ENCODE measurements at places on chromosomes 1 and 21. TPM values are rescaled to one million over a fixed set of nuclear protein-coding genes. Genes with fewer than 3 reads are reported as not detected.

DNA sequence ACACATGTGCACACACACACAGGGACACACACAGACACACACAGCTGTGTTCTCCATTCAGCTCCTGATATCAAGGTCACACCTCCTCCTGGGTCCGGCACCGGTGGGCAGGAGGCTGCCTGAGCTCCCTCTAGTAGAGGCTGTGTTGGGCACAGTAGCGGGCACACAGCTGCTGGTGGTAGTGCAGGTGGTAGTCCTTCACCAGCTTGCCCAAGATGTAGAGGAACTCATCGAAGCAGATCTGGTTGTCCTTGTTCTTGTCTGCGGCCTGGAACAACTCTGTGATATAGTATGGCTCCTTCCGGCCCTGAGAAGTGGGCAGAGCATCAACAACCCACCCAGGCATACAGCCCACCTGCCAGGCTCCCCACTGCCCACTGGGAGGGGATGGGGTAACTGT, 5.6 kb upstream of the S100A8 start:
- H3K4me1 ChIP-seq: no peaks in the 10 kb centered on the region
- no peak overlapping the region for H3K27ac ChIP-seq
- no peaks in the 10 kb centered on the region for H3K36me3 ChIP-seq
- DNase-seq: no peak
- no peak overlapping the region for H3K4me3 ChIP-seq
- no peaks in the 10 kb centered on the region for H3K27me3 ChIP-seq

DNA sequence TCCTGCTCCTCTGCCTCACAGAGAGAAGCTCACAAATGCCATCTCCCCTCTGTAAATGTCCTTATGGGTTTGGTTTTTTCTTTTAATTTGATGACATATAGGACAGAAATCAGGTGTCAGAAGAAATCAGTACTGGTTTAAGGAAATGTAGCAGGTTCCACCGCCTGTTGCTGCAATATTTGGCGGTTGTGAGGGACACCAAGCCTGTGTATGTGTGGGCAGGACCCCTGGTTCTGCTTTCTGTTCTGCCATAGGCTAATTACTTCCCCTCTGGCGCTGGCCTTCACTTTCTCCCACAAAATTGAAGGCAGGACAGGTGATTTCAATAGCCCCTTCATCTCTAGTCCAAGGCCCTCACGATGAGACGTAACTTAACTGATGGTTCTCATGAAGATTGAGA, 69.2 kb downstream of the PRDM2 start:
- H3K36me3 ChIP-seq: peaks cover 16% of the 10 kb centered on the region
- no peaks in the 10 kb centered on the region for H3K27me3 ChIP-seq
- no peak for DNase-seq
- H3K4me1 ChIP-seq: peaks cover 8% of the 10 kb centered on the region

DNA sequence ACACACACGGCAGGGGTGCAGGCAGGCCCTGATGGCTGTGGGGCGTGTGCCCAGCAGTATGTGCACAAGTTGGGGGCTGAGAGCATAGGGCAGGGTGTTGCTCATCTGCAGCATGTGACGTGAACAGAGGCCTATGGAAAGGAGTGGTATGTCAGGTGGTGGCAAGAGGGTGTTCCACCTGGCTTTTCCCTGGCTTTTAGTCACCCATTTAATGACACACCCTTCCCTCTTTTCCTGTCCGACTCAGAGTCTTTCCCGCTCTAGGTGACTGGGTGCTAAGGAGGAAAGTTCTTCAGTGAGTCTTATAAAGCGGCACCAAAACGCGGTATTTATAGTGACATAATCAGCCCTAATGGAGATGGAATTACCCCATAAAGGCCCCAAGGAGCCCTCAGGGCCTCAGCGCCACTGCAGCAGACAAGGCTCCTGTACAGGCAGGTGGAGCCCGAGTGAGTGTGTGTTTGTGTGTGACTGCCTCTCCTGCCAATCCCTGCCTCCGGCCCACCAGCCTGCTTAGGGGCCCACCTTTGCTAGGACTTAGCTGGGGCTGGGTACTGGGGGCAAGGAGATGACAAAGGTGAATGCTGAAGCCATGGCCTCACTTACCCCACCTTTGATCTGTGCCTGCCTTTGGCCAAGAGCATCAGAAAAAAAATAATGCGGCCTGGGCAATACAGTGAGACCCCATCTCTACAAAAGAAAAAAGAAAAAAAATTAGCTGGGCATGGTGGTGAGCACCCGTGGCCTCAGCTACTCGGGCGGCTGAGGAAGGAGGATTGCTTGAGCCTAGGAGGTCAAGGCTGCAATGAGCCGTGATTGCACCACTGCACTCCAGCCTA, 3.3 kb upstream of the EPHA2 start:
- DNase-seq: no peak
- H3K4me3 ChIP-seq: no peak overlapping the region
- peaks cover 14% of the 10 kb centered on the region for H3K4me1 ChIP-seq
- no peaks in the 10 kb centered on the region for H3K36me3 ChIP-seq

DNA sequence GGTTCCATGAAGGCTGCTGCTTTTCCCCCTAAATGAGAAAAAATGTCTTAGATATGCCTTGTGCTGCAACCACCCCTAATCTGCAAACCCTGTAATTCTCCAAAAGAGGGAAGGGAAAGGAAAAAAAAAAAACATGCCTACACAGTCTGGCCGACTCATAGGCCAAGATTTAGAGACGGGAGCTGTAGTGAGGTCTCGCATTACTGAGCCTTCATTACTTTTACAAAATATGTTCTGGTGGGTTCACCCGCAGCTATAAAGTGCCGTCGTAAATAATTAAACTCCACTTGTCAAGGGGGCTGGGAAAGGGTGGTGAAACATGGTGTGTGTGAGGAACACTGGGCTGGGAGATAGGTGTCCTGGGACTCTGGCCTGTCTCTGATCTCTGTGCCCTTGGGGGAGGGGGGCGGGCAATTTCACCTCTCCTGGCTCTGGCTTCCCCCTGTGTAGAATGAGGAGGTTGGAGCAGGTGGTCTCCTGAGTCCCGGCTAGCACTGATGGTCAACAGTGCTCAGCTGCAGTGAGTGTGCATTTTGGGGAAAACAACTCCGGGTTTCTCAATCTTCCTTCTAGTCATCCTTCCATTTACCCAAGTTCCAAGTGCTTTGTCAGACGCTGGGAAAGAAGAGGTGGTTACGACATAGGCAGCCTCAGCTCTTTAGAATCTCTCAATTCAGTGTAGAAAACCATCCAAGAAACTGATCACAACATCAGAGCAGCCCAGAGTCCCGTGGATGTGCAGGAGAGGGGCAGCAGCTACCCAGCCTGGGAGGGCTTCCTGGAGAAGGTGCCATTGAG, 82.3 kb downstream of the ACTL8 start:
- peaks cover 5% of the 10 kb centered on the region for H3K4me1 ChIP-seq
- H3K36me3 ChIP-seq: no peaks in the 10 kb centered on the region
- no peak for DNase-seq

DNA sequence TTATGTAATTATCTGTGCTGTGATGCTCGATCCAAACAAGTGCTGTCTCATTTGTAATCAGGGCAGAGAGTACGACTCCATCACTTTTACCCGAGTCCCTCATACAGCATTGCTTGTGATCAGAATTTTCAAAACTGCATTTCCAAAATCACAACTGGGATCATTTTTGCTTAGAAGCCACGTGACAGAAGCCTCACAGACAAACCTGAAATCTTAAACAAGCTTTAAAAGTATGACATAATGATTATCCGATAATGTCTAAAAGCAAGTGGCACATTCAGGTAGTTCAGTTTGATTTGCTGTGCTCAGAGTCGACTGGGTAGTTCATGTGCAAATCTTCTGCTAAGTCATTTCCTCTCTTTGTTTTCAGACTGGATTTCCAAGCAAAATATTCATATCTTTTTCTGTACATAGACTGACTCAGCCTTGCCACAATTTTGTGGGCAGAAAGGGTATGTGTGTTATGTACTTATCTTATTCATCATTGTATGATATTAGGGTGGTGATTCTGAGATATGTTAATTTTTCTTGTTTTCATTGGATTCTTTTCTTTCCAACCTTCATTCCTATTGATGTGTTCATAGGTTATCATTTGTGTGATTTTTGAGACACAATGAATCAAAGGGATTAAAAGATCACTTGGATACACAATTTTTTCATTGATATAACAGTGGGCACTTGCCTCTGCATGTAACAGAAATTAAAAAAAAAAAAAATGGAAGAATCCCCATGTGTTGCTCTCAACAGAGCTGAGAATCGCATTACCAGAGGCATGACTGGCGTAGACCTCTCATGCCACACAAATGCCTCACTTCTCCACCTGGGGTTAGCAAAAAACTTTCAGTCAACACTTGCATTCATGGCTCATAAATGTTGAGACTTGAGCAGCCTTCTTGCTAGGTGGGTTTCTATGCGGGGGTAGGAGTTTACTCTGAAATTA, 355.7 kb downstream of the LTN1 start:
- no peak overlapping the region for H3K27ac ChIP-seq
- H3K4me3 ChIP-seq: no peak overlapping the region
- no peaks in the 10 kb centered on the region for H3K4me1 ChIP-seq
- DNase-seq: no peak

DNA sequence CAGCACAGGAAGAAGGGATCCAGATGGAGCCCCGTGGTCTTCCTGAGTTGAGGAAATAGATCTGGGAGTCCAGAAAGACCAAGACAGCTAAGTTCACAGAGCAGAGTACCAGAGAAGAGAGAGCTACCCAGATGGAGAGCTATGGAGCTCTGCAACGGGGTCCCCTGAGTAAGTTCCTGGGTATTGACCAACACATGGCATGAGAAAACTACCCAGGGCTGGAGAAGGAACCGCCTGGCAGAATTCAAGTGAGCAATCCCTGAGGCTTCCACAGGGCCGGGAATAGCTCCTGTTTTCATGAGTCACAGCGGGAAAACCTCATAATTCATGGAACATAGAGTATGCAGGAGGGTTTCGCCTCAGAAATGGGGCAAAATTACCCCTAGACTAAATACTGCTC, 19.7 kb downstream of the STPG1 start:
- no peak for DNase-seq
- H3K36me3 ChIP-seq: no peaks in the 10 kb centered on the region
- no peak overlapping the region for H3K4me3 ChIP-seq
- H3K27ac ChIP-seq: no peak overlapping the region

GRCh38 chr1:236608930-236609726, 4.8 kb upstream of the HEATR1 start:
- H3K36me3 ChIP-seq: no peaks in the 10 kb centered on the region
- no peaks in the 10 kb centered on the region for H3K4me1 ChIP-seq
- H3K27me3 ChIP-seq: no peaks in the 10 kb centered on the region
- no peak overlapping the region for H3K4me3 ChIP-seq
- H3K27ac ChIP-seq: no peak overlapping the region

GRCh38 chr1:192488058-192488457, 87.5 kb upstream of the RGS1 start:
- DNase-seq: no peak
- no peaks in the 10 kb centered on the region for H3K4me1 ChIP-seq
- H3K27ac ChIP-seq: no peak overlapping the region
- no peaks in the 10 kb centered on the region for H3K36me3 ChIP-seq

The ABCA4 gene
- total RNA-seq: 1.7 TPM

DNA sequence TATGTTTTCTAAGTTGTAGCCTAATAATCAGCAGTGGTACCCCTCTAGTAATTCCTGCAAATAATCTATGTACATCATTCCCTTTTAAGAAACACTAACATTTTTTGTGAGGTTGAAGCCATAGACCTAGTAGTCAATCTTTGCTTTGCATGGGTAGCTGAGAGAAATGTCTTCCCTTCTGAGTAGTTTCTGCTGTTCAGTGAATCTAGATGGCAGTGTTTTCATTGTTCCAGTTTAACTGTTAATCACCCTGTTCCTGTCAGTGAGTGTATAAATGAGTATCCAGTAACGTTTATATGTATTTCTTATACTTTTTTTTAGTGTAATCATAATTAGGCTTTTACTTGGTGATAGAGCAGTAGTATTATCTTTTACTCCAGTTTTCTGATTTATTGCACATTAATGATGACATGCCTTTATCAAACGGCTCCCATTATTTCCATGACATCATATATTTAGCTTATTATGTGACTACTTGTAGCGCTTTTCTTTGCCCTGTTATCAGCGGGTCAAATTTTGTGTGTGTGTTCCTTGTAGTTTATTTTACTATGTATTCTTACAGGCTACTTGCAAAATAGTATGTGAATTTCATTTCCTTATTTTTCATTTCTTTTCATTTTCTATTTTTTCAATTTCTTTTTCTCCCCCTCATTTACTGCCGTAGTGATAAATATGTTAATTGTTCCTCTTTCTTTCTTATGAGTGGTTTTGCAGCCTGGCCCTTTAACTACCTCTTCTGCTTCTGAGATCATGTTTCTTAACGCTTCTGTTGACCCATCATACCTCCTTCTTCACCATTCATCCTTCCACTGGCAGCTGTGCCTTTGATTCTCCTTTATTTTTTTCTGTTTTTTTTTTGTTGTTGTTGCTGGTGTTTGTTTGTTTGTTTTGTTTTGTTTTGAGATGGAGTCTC, 18.8 kb downstream of the CEP350 start:
- H3K27ac ChIP-seq: no peak overlapping the region
- DNase-seq: no peak
- H3K27me3 ChIP-seq: no peaks in the 10 kb centered on the region
- H3K36me3 ChIP-seq: peaks cover 5% of the 10 kb centered on the region
- no peaks in the 10 kb centered on the region for H3K4me1 ChIP-seq
- no peak overlapping the region for H3K4me3 ChIP-seq

GRCh38 chr1:244383278-244383884, 68.3 kb downstream of the ADSS2 start:
- no peak for DNase-seq
- H3K27ac ChIP-seq: no peak overlapping the region
- no peaks in the 10 kb centered on the region for H3K4me1 ChIP-seq
- H3K4me3 ChIP-seq: no peak overlapping the region
- no peaks in the 10 kb centered on the region for H3K36me3 ChIP-seq

- H3K4me1 ChIP-seq: no peaks in the 10 kb centered on the region
- H3K4me3 ChIP-seq: no peak overlapping the region
- H3K27ac ChIP-seq: no peak overlapping the region
- no peak for DNase-seq
Measured at GRCh38 chr1:87600854-87601253, 272.2 kb downstream of the LMO4 start.

DNA sequence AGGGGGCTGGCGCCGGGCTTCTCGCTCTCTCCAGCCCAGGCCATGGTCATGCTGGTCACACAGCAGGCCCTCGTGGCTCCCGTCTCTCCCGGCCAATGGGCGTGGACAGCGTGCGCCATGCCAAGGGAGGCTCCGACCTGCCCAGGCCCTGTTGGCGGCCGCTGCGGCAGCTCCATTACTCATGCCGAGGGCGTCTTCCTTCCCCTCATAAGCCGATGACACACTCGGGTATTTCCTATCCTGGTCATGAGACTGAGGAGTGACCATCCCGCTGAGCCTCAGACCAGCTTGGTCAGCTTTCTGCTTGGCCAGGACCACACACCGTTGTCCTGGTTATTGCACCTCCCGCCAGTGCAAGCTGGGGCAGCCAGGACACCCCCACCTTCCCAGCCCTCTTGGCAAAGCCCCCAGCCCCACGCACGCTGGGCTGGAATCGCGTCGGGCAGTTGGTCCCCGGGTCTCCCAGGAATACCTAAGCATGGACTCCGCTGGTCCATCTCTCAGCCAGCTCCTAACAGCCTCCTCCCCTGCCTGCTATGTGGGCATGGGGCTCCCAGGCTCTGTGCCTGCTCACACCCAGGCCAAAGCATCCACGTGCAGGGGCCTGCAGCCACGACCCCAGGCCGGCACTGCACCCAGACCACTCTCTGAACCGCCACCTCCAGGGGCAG, 49.8 kb downstream of the ARHGEF16 start:
- H3K36me3 ChIP-seq: no peaks in the 10 kb centered on the region
- no peak overlapping the region for H3K4me3 ChIP-seq
- no peak overlapping the region for H3K27ac ChIP-seq
